ENCODE measurements at places on chromosomes 5 and 9. TPM values are rescaled to one million over a fixed set of nuclear protein-coding genes. Genes with fewer than 3 reads are reported as not detected.

The COL27A1 gene
- total RNA-seq, result 1.3 TPM

The SLC34A1 gene
- 0.40 TPM for total RNA-seq

The NIM1K gene
- 1.1 TPM for total RNA-seq

The SLC46A2 gene
- total RNA-seq, result not detected

The EPB41L4B gene
- total RNA-seq, result not detected

The SLCO6A1 gene
- total RNA-seq, result not detected

The ELAVL2 gene
- not detected for total RNA-seq

The CDH18 gene
- not detected for total RNA-seq

The GFM2 gene
- 12.3 TPM for total RNA-seq

The TLR4 gene
- 0.39 TPM for total RNA-seq

The FUT7 gene
- 7.7 TPM for total RNA-seq

The TIMD4 gene
- 0.82 TPM for total RNA-seq

The SMIM23 gene
- not detected for total RNA-seq

The TMEM174 gene
- total RNA-seq, result not detected

The PBX3 gene
- total RNA-seq, result 15.5 TPM

The DMRT1 gene
- total RNA-seq, result not detected

The KLF4 gene
- total RNA-seq, result 22.1 TPM

The PFN3 gene
- total RNA-seq, result not detected

The FLT4 gene
- 0.57 TPM for total RNA-seq

The SPTLC1 gene
- total RNA-seq, result 40.0 TPM

The SPIN1 gene
- 25.1 TPM for total RNA-seq

The CTXN3 gene
- total RNA-seq, result not detected

The GNA14 gene
- not detected for total RNA-seq

The PLAC8L1 gene
- not detected for total RNA-seq

The GABRA6 gene
- not detected for total RNA-seq

The QRFP gene
- total RNA-seq, result not detected

The CDH9 gene
- total RNA-seq, result not detected

The ABO gene
- 2.1 TPM for total RNA-seq

The PCDHGB4 gene
- total RNA-seq, result 0.10 TPM

The RPL12 gene
- total RNA-seq, result 1,506 TPM

The DIPK1B gene
- 3.2 TPM for total RNA-seq

The NEUROG1 gene
- total RNA-seq, result not detected
